ENCODE measurements at places on chromosomes 12 and 14.
A peak's percentile ranks its signal among the peaks of the same experiment; 100 is the strongest.

DNA sequence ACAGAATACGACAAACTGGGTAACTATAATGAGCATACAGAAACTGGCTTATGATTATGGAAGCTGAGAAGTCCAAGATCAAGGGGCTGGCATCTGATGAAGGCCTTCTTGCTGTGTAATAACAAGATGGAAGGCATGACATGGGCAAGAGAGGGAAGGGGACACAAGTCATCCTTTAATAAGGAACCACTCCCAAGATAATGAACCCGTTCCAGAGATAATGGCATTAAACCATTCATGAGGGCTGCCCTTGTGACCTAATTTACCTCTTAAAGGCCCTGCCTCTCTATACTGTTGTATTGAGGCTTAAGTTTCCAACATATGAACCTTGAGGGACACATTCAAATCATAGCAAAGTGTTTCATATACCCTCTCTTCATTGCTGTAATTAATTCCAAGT lies 4.6 kb upstream of the VTI1B start:
- DNase-seq: no peak

- no peak for DNase-seq
Observed at GRCh38 chr14:100776681-100777365, 49.1 kb upstream of the MEG3 start.

GRCh38 chr12:57058454-57058853 lies 8.5 kb upstream of the MYO1A start:
- no peak for DNase-seq

DNA sequence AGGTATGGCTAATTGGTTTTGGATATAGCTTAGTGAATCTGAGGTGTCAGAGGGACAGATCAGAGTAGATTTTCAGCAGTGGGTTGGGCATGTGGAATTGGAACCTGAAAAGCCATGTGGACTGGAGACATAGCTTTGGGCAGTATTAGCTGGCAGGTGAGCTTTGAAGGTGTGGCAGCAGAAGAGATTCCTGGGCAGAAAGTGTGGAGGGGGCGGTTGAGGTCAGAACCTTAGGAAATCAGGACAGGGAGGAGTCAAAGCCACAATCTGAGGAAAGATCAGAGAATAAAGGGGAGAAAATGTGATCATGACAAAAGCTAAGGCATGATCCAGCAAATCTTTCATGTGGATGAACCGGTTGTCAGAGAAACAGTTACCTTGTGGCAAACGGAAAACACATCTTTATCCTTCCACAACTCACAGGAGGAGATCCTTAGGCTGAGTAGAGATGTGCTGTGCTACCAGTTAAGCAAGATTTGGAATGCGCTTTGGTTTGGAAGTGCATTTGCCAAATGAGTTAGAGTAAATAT lies 56.4 kb downstream of the PTGER2 start:
- no peak for DNase-seq

GRCh38 chr12:64125913-64126312 lies 96.2 kb downstream of the KICS2 start:
- no peak for DNase-seq

- peak; percentile 25 for DNase-seq
Observed at GRCh38 chr12:129001826-129002225, 148.5 kb downstream of the GLT1D1 start.

- DNase-seq: no peak
Observed at GRCh38 chr14:39393289-39393688, 38.9 kb downstream of the FBXO33 start.

GRCh38 chr14:37403626-37404025 lies 191.4 kb downstream of the FOXA1 start:
- DNase-seq: no peak

GRCh38 chr12:54030889-54031471 lies 1.9 kb upstream of the HOXC5 start:
- DNase-seq: no peak

DNA sequence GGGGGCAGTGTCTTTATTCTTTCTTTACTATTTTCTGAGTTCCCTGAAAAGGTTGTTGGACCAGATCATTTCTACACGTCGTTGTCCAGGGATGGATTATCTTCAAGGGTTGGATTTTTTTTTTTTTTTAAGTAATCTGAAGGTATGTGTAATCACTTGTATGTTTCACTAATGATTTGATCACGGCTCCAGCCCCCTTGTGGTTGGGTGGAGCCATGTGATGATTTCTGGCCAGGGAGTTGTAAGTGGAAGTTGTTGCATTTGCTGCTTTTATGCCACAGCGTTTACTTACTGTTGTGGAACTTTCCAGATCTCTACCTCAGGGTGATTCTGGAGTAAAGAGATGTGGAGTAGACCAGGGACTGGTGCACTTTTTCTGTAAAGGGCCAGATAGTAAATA lies 390.3 kb downstream of the AACS start:
- peak; percentile 54 for DNase-seq

GRCh38 chr12:52347551-52348510 lies 19.4 kb downstream of the KRT85 start:
- DNase-seq: no peak

GRCh38 chr12:54372113-54372806 lies 8.0 kb upstream of the GPR84 start:
- DNase-seq: no peak

DNA sequence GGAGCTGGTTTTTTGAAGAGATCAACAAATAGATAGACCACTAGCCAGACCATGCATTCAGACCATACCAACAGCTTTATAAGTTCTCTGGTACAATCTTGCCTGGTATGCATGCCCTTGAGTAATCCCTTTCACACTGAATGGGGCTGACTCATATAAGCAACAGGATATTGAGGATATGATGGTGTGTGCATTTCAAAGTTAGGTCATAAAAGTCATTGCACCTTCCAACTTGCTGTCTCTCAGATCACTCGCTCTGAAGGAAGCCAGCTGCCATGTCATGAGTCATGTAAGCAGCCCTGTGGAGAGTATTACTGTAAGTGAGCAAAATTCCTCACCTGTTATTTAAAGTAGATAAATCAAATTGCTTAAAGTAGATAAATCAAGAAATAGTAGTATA lies 45.0 kb upstream of the OR6J1 start:
- no peak for DNase-seq

GRCh38 chr14:23559010-23559925 lies 3.2 kb downstream of the THTPA start:
- peak; percentile 75 for DNase-seq

DNA sequence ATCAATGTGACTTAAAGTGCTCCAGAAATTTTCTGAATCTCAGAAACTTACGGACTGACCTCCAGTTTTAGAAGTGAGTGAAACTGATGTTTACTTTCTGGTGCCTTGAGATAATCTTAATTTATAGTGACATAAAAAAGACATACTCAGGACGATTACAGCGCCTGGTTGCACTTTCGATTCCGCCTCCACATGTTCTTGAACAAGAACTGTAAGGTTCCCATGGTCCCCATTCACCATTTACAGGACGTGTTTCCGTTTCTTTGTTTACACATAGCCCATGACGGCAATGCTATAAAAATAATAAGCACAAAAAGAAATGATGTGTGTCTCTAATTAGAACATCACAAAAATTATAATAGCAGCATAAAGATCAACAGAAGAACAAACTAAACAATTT lies 98.2 kb downstream of the ADAMTS20 start:
- no peak for DNase-seq

DNA sequence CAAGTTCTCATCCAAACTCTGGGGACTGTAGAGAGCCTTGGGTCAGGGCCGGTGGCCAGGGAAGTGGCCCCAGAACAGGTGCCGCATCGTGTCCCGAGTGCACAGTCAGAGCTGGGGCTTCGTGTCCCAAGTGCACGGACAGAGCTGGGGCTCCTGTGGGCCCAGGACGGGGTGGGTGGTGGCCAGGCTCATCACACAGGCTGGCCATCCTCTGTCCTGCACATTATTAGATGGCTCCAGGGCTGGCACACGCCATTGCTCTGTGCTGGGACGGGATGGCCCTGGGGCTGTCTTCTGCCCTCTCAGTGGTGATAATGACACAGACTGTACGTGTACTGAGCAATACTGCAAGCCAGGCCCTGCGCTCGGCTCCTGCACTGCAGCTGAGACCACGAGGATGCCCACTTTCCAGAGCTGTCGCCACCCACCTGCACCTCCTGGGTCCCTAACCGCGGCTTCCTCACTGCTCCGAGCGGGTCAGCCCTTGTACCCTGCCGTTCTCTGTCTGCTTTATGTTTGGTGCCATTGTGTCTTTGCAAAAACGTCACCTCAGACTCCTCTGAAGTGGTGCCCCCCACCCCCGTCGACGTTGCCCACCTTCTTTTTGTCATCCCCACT lies 1.9 kb downstream of the FBRSL1 start:
- no peak for DNase-seq

DNA sequence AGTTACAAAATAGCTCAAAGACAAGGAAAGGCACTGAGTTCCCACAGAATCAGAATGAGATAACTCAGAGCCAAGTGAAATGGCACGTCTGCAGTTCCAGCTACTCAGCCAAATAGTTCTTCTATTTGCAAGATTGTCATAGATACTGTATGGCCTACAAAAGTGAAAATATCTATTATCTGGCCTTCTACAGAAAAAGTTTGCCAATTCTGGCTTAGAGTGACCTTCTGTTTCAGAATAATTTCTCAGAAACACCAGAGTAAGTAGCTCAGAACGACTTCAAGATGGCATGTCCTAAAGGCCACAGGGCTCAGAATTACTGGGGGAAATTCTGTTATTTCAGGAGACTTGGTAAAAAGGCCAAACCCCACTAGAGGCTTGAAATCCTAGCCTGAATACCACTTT lies 10.7 kb upstream of the RTRAF start:
- DNase-seq: no peak

- DNase-seq: no peak
Observed at GRCh38 chr14:26828741-26829140, 230.9 kb upstream of the NOVA1 start.

- DNase-seq: no peak
Observed at GRCh38 chr14:96055065-96055752, 16.0 kb downstream of the C14orf132 start.

GRCh38 chr14:94598816-94599655 lies 13.2 kb upstream of the SERPINA3 start:
- peak; percentile 4 for DNase-seq

DNA sequence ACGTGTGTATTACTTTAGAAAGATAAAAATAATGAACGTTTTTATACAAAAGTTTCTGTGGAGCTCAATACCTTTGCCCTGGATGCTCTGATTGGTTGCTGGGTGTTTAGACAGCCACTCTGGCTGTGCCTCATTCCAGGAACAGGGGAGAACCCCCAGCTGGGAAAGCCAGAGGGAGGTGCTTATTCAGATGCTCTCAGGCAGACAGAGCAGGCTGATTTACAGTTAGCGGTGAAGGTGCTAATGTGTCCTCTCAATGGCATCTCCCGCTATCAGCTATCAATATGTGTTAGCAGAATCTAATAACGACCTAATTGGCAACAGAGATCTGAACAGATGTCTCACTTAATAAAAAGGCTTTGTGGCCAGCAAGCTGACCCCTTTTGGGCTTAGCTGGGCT lies 402.3 kb downstream of the NUAK1 start:
- no peak for DNase-seq

DNA sequence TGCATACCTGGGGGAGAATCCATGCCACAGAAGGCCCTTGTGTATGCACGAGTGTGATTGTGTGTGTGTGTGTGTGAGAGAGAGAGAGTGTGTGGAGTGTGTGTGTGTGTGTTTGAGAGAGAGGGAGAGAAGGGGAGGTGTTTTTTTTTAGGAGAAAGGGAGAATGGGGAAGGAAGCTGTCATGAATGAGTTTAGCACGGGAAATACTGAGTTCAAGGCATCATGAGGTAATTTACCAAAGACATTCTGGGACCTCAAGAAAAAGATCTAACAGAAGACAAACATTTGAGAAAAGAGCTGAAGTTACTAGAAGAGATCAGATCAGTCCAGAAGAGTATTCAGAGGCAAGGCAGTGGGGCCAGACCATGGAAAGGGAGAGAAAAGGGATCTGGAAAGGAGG lies 157.1 kb downstream of the TTC7B start:
- DNase-seq: no peak

- DNase-seq: no peak
Observed at GRCh38 chr12:95380997-95381786, 92.8 kb upstream of the METAP2 start.

GRCh38 chr12:6828781-6829535 lies 751 bp downstream of the P3H3 start:
- peak; percentile 72 for DNase-seq

DNA sequence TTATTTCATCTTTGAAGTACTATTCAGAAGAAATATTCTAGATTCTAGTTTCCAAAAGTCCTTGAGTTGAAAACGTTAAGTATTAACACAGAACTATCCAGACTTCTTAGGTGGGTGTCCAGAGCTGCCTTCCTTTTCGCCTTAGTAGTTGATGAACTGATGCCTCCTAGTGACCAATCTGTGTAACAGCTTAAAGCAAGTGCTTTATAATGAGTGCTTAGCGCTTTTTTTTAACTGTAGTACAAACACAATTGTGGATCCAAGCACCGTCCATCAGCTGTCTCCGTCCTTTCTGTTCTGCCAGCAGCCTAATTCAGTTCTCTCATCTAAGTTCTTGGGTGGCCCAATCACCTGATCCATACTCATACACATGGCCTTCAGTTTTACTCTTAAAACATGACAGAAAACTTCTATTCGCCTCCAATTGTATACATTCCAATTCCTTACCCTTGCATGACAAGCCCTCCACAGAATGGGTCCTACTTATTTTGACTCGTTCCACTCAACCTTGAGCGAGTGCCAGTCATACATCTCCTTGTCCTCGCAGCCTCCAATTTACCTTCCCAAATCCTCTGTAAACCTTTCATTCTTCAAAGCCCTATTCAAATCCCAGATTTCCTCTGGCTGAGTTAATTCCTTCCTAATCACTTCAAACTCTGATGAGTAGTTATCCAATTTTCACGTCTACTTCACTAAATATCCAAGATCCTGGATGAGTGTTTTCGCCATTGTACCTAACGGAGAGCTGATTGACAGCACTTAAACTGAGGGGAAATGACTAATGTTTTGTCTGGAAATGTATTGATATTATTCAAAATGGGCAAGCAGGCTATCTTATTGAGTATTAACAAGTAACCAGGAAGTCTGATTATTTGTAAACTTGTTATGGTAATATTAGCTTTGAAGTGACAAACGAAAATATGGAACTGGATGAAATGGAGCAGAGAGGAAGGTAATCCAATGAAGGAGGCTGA lies 5.8 kb upstream of the PHLDA1 start:
- peak; percentile 87 for DNase-seq

- peak; percentile 54 for DNase-seq
Observed at GRCh38 chr14:77139540-77140358, 1.8 kb downstream of the ZDHHC22 start.

DNA sequence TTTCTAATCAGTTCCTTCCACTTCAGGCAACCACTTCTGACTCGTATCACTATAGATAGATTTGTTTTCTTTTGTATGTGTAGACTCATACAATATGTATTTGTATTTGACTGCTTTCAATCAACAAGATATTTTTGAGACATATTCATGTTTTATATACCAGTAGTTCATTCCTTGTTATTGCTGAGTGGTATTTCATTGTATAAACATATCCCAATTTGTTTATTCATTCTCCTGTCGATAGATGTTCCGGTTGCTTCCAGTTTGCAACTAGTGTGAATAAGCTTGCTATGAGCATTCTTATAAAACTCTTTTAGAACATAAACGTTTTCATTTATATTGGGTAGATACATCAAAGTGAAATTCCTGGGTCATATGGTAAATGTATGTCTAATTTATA lies 119.2 kb downstream of the FIGNL2 start:
- DNase-seq: no peak
